ENCODE measurements at places on chromosomes 4 and X.

DNA sequence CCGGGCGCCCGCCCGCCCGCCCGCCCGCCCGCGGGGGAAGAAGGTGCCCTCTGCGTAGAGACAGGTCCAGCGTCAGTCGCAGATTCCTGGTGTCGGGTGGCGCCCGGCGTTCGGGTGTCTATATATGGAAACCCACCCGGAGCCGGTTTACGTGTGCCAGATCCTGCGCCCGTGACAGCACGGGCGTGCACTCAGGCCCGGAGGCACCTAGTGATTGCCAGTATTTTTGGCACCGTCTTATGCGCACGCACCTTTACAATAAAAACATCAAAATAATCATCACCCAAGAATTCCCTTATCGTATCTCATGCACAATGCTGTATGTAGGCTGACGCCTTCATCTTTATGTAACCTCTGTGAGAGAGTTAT is 519 bp downstream of the SLC25A4 start:
- DNase-seq: peak; percentile 33

GRCh38 chrX:72208126-72208800 is 26.7 kb downstream of the PIN4 start:
- no peak for DNase-seq

DNA sequence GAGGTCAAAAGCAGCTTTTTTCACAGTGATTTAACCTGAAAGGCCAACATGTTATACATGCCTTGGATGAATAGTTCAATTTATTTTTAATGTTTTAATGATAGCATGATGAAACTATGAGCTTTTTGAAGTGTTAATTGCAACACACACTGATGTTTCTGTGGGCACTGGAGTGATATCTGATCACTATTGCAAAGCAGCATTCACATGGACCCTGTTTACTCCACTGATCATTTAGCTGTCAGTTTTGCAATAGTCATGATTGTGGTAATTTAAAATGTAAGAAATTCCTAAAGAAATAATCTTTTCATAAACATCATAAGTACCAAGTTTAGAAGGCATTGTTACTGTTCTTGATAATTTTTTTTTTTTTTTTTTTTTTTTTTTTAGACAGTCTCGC is 74.1 kb downstream of the ARSJ start:
- DNase-seq: no peak

DNA sequence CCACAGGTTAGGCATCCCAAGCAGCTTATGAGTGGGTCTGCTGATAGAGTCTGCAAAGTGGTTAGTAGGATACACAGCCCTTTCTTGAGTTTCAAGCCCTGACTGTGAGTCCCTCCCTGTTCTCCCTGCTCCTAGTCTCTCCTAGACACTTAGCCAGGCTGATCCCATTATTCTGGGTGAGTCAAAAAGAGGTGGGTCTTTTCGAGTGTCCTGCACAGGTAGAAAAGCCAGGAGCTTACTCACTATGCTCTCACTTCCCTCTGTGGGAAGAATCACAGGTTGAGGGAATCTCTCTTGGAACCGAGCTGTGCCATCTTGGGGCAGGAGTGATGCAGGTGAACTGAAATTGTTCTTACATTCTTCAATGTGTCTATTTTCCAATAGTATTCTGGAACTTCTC is 29.7 kb downstream of the SCLT1 start:
- DNase-seq: no peak

- DNase-seq: no peak
Measured at GRCh38 chrX:66680451-66680850, 41.6 kb upstream of the EDA2R start.

Data from NCI-H1105 treated with DMSO at 0.1 percent for 48 hours (cell line).